Stimulated activated CD4-positive, alpha-beta T cell treated with anti-CD3 and anti-CD28 coated beads, Interleukin-1b, Interleukin-23, amount 100 ng/mL, for 1 hour (primary cell): ENCODE measurements at places on chromosomes 5 and 9.

DNA sequence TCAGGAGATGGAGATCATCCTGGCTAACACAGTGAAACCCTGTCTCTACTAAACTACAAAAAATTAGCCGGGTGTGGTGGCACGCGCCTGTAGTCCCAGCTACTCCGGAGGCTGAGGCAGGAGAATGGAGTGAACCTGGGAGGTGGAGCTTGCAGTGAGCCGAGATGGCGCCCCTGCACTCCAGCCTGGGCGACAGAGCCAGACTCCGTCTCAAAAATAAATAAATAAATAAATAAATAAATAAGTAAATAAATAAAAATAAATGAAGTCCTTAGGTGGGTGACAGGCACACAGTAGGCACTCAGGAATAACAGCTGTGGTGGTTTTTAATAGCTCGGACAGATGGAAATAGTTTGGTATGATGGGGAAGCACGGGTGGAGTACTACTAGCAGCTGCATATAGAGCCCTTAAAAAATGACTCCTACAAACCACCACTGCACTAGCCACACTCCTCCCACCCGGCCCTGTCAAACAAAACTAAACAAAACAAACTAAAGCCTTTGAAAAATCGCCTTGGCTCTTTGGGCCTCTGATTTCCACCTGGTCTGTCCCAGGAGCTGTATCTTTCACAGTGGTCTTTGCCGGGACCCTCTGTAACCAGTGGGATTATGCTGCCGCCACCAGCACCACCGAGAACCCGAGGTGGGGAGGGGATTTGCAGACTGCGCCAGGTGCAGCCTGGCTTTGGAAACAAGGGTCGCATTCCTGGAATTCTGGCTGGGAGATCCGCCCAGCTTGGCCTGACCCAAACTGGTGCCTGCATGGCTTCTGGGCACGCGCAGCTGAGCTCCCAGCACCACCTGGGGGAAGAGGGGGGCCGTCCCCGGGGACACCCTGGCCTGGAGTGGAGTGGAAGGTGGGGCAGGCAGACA lies 5.1 kb upstream of the WDR5 start:
- no peak for DNase-seq

- DNase-seq = no peak
Observed at GRCh38 chr5:116517488-116517887, 57.1 kb downstream of the SEMA6A start.

- DNase-seq = no peak
Observed at GRCh38 chr5:31251032-31251431, 57.5 kb downstream of the CDH6 start.

DNA sequence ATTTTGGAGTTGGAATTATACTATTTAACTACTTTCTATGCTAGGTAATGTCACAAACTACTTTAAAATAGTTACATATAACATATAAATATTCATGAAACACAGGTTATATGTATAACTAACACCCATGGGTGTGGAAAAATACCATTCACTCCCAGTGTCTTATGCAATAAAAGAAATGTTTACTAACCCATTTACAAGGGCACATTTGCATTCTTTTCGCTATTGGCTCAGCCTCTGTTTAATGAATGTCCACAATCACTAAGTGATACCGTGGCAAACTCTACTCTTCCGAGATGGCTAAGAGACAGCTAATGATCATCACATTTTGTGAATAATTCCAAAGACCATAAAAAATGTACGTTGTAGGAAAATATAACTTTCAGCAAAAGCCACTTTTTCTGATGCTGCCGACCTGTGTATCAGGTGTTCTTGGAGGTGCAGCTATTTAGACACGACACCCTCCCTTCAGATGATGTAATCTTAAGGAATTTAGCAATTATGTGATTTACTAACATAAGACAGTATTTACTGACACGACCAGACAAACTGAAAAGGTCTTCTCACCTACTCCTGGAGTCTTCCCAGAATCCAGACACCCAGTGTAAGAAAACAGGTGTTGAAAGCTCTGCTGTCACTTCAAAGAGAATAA lies 121.7 kb upstream of the FAM120A start:
- no peak for DNase-seq

DNA sequence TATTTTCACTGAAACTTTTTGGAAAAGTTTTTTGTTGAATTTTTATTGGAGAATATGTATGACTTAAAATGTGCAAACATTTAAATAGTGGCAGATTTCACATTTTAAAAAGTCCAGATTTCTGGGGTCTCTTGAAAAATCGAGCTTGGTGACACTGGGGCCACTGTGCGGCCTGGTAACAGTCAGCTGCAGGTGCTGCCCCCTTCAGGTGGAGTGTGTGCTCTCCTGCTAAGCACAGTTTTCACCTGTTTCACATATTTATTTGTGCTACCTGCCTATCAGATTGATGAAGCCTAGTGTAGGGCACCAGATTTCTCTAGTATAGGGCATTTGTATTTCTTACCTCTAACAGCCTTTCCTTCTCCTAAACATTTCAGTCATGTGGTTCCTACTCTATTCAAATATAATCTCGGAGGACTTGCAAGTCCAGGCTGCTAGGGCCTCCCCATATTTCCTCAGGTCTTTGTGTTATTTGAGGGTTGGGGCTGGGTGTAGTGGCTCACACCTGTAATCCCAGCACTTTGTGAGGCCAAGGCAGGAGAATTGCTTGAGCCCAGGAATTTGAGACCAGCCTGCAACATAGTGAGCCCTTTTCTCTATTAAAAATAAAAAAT lies 95.8 kb upstream of the KLF9 start:
- no peak for DNase-seq

DNA sequence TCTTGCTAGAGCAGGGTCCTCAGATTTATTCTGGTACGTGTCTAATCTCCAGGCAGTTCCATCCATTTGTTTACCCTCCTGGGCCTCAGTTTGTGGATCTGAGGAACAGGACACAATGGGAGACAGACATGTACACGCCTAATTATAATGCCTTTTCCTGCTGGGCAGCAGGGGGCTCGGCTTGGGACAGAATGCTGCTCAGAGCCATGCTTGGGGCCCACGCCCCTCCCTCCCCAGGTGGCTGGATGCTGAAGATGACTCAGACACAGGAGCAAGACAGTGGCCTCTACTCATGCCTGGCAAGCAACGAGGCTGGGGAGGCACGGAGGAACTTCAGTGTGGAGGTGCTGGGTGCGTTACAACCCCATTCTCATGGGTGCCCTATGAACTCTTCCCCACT lies 72.7 kb upstream of the ASS1 start:
- no peak for DNase-seq

DNA sequence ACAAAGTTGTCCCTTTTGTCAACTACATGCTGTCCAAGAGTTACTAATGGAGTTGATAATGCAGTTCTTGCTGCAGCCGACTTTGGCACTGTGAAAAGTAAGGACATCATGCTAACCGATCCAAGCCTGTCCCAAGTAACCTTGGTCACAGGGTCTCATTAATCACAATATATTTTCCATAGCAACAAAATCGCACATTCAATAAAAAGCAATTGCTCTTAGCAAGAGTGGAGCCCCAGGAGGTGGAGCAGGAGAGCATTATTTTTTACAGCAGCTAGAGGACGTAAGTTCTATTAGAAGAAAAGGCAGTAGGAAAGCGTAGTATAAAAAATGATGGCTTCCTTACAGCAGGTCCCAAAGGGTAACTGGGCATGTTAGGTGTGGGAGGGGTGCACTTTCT lies 570.3 kb downstream of the EBF1 start:
- no peak for DNase-seq

DNA sequence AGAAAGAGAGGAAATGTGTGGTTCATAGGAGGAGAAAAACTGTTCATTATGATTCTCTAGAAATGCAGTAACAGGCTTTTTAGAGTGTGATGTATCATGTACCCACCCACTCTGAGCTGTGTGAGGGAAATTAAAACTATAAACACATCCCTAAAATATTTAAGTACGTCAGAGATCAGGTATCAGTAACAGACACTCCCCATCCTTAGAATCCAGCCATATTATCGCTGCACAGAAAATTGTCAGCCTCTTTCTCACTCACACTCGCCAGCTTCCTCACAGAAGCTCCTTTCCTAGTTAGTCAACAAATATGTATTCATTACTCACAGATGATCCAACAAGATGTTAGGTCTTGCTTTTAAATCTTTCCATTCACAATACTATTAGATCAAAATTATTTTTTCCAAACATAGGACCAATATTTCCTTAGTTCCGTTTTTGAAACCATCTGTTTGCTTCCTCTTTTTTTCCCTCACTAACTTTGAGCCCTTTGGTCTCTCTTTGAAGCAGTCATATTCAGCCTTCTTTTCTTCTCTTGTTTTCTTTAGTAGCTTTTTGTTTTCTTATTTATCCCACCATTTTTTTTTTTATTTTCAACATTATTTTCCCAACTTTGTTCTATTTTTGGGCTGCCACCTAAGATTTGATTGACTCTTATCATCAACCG lies 13.6 kb upstream of the MAST4 start:
- no peak for DNase-seq
